ENCODE measurements at places on chromosomes 5 and 9.

- no peak for DNase-seq
Measured at GRCh38 chr5:82894716-82895115, 182.5 kb downstream of the TMEM167A start.

- no peak for DNase-seq
Measured at GRCh38 chr9:134385915-134386314, 59.7 kb downstream of the RXRA start.

GRCh38 chr5:312845-313244 is 8.7 kb upstream of the AHRR start:
- no peak for DNase-seq

- no peak for DNase-seq
Measured at GRCh38 chr5:120740989-120741388, 276.9 kb downstream of the PRR16 start.

- DNase-seq, result no peak
Measured at GRCh38 chr5:62705022-62705421, 126.4 kb downstream of the LRRC70 start.

GRCh38 chr9:137943655-137944054 is 66.1 kb downstream of the CACNA1B start:
- no peak for DNase-seq

DNA sequence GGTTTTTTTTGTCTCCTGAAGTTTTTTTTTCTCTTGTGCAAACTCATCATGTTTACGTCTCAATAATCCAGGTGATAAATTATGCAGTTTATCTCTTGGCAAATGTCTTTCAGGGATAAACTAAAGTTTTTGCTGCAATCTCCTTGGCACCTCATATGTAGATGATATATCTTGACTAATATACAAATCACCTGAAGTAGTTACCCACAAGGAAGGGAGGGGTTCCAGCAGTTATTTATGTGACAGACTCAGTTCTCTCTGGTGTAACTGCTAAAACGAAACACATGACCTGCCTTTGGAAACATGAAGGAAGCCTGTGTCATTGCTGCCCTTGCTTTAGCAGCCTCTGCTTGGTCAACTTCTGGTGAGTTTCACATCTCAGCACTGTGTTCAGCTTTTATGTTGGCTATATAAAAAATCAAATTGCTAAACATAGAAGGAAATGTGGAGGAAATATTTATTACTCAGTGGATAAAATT is 39.3 kb upstream of the KIAA1958 start:
- no peak for DNase-seq

DNA sequence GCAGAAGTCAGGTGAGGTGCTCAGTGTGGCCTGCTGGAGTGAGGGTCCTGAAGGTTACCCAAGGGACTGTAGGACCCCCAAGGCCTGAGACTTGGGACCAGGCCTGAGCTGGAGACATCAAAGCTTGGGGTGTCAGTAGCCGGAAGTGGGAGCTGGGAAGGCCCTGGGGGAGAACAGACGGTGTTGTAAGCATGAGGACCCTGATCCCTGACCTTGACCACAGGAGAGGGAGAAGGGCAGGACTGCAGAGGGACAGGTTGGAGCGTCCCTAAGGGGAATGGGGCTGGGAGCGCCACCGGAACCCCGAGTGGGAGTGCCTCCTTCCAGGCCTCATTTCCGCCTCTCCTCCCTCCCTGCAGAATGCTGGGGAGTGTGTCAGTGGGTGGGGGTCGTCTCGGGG is 533 bp downstream of the TTC16 start:
- DNase-seq, result no peak

- no peak for DNase-seq
Measured at GRCh38 chr9:81537964-81538363, 151.4 kb downstream of the TLE1 start.

DNA sequence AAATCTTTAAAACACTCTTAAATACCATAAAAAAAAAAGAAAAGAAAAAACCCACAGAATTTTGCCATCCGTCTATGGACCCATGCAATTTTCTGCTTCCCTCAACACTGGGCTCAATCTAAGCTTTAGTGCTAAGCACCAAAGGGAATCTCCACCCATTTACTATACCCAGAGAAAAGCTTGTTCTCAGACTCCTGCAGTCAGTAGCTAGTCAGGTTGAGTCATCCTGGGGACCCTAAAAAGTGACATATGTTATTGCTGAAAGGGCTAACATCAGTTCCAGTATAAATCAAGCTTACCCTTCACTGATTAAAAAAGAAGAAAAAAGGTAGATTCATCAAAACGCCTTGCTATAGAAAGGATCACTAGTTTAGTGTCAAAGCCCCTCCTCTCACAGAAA is 177.6 kb downstream of the MUSK start:
- no peak for DNase-seq

- no peak for DNase-seq
Measured at GRCh38 chr5:72485430-72485974, 21.7 kb downstream of the ZNF366 start.

GRCh38 chr5:122236270-122237040 is 75.6 kb upstream of the SNCAIP start:
- no peak for DNase-seq

All from NCI-H1048 (cell line).